ENCODE measurements at places on chromosomes 1 and 21. TPM values are rescaled to one million over a fixed set of nuclear protein-coding genes. Genes with fewer than 3 reads are reported as not detected.

ADAM30 gene
- not detected for polyA plus RNA-seq

DNAJC28 gene
- 1.3 TPM for polyA plus RNA-seq

LSM10 gene
- 59.5 TPM for polyA plus RNA-seq

ACOT11 gene
- polyA plus RNA-seq: 2.4 TPM

VSIG8 gene
- polyA plus RNA-seq: 0.22 TPM

ANKRD65 gene
- 9.9 TPM for polyA plus RNA-seq

TMEM52 gene
- polyA plus RNA-seq: 1.5 TPM

Measured in adipose tissue (tissue), 3 donors.